ENCODE measurements at places on chromosomes 16 and 17.
A peak's percentile ranks its signal among the peaks of the same experiment; 100 is the strongest.

GRCh38 chr17:61624951-61625350, 33.9 kb upstream of the NACA2 start:
- no peak for DNase-seq

GRCh38 chr17:77124192-77124889, 16.4 kb upstream of the SEC14L1 start:
- DNase-seq: peak; percentile 41

DNA sequence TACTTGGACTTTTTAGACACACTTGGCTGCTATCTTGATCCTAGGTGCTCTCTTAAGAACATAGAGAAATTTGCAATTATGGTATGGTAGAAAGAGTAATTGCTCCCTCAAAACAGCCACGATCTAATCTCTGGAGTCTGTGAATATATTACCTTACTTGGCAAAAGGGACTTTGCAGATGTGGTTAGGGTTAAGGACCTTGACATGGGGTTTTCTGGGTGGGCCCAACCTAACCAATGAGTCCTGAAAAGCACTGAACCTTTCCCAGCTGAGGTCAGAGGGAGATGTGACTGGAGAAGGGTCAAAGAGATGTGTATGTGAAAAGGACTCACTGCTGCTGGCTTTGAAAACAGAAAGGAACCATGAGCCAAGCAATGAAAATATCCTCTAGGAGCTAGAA, 26.7 kb upstream of the MED13 start:
- no peak for DNase-seq

GRCh38 chr16:76943921-76944320, 247.1 kb upstream of the MON1B start:
- no peak for DNase-seq

GRCh38 chr16:66741169-66741900, 10.1 kb downstream of the DYNC1LI2 start:
- DNase-seq: peak; percentile 91

- no peak for DNase-seq
Measured at GRCh38 chr16:27824786-27825185, 238.7 kb downstream of the GSG1L start.

GRCh38 chr16:15581127-15581815, 61.7 kb downstream of the MARF1 start:
- no peak for DNase-seq

- no peak for DNase-seq
Measured at GRCh38 chr16:84596801-84597527, 20.9 kb downstream of the COTL1 start.

GRCh38 chr17:14605267-14605599, 304.4 kb downstream of the HS3ST3B1 start:
- DNase-seq: no peak

- DNase-seq: peak; percentile 4
Measured at GRCh38 chr17:35448214-35448898, at the start of gene SLFN13. Gene SLFN13 (minus strand): TSS chr17:35448766. CDS start chr17:35445680, 3,086 bp downstream.

DNA sequence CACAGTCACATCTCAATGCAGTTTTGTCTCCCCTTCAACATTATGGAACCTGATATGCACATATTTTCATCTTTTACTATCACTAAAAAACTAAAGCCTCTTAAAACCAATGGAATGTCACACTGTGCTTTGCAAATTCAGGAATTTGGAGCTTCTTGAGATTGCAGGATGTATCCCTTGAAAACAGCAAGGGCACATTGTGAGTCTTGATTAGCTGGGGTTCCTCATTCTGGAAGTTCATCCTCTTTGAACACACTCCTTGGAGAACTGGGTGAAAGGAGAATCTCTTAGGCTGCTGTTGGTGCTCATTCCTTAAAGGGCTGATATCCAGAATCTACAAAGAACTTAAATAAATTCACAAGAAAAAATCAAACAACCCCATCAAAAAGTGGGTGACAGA, 21.1 kb upstream of the MYOCD start:
- DNase-seq: no peak

DNA sequence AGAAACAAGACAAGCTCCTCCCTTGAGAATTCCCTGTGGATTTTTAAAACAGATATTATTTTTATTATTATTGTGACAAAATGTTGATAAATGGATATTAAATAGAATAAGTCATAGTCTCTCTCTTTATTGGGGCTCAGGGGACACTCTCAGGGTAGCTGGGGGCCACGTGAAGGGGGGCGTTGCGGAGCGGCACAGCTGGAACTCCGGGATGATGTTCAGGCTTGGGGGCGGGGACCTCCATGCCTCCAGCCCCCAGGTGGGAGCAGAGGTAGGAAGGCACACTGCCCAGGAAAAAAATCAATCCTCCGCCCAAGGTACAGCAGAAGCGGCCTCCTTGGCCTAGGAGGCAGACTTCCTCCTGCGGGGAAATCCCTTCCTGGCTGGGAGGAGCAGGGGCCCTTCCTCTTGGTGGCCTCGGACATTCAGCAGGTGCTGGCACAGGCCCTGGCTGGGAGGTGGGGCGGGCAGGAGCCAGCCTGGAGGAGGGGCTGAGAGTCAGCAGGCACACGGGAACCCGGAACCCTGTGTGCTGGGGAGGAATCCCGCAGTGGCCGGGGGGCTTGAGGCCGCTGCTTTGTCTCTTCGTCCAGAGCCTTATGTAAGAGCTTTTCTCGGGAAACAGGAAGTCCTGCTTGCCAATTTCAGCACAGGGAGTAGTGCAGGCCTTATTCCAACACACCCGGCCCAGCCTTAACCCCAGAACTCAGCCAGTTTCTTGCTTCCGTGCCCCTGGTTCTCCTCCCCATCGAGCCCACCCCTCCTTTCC, 591 bp upstream of the TNFSF13 start:
- DNase-seq: peak; percentile 67

DNA sequence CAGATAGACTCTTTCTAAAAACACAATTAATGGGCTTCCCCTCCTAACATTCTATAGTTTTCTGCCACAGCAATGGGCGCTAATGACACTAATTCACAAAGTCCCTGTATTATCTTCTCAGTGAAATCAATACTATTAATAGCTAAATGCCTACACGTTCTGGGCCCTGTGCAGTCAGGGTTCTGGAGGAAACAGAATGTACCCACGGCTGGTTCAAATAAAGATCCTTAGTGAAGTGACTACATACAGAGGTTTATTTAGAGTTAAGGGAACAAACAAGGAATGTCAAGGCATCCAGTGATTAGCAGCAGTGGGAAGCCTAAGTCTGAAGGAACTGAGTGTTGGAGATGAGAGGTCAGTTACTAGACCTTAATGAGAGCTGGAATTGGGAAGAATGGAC, 43.5 kb upstream of the MTMR4 start:
- no peak for DNase-seq

DNA sequence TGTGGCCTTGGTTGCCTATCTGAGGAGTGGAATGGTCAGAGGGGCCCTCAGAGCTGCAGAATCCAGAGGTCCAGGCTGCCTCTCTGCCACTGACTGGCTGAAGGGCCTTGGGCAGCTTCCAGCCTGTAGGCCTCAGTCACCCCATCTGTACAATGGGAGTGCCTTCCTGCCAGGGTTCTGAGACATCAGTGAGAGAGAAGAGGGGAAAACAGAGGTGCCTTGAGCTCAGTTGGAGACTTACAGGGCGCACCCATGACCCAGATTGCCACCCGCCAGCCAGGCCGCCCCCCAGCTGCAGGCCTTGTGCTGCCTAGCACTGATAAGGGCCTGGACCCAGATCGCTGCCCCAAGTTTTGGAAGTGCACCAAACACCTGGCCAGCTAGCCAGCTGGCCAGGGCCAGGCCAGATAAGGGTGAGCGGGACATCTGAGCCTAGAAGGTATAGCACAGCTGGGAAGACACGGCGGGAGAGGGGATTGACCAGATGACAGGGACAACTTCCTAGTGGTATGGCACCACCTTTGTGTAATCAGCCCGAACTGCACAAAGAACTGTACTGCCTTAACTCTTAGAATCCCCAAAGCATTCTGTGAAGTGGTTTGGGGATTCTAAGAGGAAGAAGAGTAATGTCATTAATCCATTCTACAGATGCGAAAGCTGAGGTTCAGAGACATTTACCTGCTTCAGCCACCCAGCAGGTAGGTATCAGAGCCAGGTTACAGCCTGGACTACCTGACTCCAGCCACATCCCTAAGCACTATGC, 1.4 kb downstream of the SLC4A1 start:
- DNase-seq: no peak

DNA sequence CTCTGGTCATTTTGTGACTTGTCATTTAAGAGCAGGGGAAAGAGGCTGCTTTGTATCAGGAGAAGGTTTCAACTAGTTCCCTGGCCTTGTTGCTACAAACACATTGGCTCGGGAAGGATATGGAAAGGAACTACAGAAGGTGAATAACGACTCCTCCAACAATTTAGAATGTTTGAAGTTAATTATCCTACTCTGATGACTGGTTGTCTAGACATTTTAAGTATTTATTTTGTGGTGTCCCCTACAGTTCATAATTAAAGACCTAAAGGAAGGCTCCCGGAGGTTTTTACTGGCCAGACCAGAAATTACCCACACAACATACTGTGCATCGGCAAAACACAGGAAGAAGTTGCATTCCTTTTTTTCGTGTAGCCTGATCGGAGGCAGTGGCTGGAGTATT, 515.8 kb upstream of the SALL1 start:
- no peak for DNase-seq

All from fibroblast of gingiva (primary cell).